ENCODE measurements at places on chromosomes 1 and 21.
A peak's percentile ranks its signal among the peaks of the same experiment; 100 is the strongest.

- no peak for DNase-seq
Measured at GRCh38 chr1:102851616-102852015, 256.7 kb downstream of the COL11A1 start.

- DNase-seq = no peak
Measured at GRCh38 chr1:10601342-10602070, 126.8 kb downstream of the PEX14 start.

- DNase-seq = no peak
Measured at GRCh38 chr1:3038571-3039181, 17.4 kb downstream of the ACTRT2 start.

DNA sequence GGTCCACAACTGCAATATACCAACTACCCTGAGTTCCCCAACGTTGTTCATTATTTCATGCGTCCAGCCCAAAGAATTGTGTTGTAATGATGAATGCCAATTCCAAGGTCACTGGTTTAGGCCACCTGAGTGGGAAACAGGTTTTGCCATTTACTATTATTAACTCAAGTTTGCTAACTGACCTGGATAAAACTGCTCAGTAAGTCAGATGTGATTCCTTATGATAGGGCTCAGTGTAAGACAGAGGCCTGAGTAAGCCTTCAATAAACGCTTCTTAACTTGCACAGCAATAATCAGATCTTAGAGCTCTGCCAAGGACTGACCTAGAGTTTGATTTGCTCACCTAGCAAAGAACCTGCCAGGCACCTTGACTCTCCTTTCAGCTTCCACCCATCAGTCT lies 10.0 kb downstream of the PUM1 start:
- DNase-seq = no peak

GRCh38 chr1:78280626-78281025 lies 210.1 kb upstream of the PTGFR start:
- no peak for DNase-seq

- no peak for DNase-seq
Measured at GRCh38 chr1:37629008-37629407, 5.7 kb downstream of the RSPO1 start.

DNA sequence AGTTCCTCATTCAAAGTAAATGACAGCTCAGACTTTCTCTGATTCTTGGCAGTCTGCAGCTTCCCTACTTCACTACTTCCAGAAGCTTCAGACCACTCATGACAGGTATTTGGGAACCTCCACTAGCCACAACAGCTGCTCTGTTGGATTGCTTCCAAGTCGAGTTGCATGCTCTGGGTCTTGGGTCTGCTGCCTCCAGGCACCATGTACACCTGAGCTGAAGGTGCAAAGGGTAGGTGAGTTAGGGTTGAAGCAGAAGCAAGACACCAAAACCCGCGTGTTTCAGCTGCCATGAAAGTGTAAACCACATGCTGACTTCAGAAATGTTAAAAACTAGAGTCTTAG lies 62.7 kb downstream of the ZNF684 start:
- DNase-seq = no peak

DNA sequence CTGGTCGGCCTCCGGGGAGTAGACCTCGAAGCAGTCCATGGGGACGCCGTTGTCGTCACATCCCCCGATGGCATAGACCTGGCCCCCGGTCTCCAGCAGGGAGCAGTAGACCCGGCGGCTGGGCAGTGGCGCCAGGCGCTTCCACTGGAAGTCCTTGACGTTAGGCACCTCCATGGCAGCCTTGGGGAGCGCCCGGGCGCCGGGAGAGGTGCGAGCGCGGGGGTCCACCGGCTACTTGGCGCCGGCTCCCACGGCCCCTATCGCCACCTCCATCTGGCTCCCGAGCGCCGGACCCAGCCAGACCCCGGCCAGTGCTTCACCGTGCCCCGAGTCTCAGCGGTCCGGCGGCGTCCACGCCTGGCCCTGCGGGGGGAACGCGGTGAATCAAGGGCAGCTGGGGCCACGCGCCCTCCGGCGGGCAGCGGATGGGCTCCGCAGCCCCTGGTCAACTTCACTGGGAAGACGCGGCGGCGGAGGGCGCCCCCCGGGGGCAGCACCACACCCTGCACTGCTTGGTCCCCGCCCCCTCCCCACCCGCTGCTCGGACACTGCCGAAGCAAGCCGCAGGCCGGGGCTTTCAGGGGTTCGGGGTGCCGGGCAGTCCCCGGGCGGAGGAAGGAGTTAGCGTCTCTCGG lies 13.2 kb downstream of the KLHDC8A start:
- DNase-seq = no peak

DNA sequence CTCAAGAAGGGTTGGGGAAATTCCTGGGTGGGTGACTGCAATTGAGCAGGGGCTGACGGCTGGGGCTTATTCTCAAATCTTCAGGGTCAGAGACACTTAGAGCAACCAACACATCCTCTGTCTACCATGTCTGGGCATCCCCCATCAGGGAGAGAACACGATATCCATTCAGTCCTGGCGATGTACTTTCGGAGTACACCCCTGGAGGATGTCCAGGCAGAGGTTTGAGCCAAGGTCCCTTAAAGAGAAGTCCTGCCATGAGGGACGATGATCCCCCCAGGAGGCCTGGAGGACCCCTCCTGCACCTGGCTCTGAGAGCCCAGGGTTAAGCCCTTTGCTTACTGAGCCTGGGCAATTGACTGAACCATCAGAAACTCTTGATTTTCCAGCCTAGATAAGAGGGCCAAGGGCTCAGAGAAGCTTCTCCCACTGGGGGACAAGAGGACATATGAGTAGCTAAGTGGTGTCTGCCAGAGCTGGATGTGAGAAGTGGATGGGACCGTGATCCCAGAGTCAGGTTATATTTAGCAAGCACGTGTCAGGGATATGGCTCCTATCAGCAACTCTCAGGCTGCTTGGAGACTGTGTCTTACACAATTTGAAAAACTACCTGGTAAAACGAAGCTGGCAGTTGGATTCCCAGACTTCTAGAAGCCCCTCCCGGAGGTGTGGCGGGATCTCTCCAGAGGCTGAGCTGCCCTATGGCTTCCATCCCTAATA lies 253.3 kb upstream of the VAMP3 start:
- no peak for DNase-seq

DNA sequence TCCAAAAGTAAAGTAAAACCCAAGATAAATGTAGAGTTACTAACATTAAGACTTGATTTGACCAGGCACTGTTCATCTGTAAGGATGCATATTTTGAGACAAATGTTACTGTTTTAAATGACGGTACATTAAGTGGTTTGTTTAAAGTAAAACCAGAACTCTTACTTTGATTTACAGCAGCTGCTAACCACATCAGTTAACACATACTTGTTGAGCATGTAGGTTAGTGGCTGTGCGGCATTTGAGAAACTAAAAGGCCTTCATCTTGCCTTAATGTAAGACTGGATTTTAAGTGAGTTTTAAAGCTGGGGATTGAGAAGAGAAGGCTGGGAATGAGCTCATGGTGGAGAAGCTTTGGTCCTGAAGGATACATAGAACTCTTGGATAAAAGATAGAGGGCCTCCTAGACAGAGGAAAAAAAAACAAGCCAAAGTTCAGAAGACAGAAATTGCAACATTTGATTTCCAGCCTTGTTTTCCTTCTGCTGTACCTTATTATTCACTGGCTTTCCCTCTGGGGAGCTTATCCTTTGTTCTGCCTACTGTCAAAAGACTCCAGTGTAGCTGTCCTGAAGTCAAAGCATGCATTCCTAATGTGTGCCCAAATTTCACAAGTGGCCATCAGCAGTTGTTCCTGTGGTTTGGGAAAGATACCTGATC lies 66.6 kb downstream of the MTR start:
- no peak for DNase-seq

DNA sequence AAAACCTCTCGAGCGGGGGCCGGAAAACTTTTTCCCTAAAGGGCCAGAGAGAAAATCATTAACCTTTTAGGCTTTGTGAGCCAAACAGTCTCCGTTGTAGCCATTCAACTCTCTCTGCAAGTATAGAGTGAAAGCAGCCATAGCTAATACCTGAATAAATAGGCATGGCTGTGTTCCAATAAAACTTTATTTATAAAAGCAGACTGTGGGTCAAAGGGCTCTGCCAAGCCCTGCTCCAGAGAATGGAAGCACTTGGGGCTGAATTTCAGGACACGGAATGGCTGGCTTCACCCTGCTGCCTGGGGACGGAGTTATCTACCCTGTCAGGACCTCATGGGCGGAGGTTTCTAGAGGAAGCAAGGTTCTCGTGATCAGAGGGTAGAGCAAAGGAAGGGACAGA lies 92.7 kb downstream of the CASZ1 start:
- DNase-seq = no peak

- no peak for DNase-seq
Measured at GRCh38 chr1:201732351-201732750, 96.6 kb upstream of the IPO9 start.

DNA sequence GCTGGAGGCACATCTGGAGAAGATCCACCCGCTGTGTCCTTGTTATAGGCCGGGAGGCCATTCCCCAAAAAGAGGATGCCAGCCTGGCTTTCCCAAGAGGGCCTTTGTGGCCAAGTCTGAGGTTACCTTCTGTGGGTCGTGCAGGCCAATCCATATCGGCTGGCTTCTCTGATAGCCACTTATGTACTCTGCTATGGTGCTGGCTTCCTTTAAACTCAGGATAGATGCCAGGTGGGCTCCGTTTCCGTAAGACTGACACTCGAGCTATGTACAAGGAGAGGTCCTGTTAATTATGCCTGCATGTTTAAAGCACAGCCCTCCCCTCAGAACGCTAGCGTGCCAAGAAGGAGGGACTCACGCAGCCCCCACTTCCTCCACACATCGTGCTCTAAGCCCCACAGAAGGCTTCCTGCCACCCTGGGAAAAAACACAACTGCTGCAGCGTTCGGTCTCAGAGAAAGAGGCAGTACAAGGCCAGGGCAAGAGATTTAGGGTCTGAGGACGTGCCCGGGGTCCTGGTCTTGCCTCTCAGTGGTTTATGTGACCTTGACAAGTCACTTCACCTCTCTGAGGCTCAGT lies 11.6 kb downstream of the REG4 start:
- no peak for DNase-seq

DNA sequence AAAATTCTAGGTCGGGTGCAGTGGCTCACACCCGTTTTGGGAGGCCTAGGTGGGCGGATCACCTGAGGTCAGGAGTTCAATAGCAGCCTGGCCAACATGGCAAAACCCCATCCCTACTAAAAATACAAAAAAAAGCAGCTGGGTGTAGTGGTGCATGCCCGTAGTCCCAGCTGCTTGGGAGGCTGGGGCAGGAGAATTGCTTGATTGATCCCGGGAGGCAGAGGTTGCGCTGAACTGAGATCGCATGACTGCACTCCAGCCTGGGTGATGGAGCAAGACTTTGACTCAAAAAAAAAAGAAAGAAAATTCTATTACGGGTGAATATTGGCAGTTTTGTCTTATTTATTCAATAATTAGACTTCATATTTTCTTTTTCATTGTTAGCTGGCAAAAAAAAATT lies 62.1 kb downstream of the SNX7 start:
- no peak for DNase-seq

DNA sequence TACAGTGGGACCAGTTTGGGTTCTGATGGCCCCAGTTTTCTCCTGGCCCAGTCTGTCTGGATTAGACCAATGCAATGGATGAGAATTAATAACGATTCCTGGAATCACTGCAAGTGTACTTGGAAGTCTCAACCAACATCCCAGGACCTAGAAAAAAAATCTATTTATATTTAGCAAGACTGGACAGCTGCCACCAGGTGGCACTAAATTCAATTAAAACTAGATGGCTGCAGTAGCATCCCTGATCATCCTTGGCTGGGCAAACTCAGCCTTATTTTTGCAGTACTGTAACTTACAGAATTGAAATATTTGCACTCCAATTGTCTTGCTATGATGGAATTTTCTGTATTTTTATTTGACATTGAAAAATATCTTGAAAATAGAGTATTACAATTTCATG lies 165.7 kb downstream of the NCAM2 start:
- peak; percentile 61 for DNase-seq

- DNase-seq = no peak
Measured at GRCh38 chr1:57826535-57826934, 402.7 kb upstream of the DAB1 start.

DNA sequence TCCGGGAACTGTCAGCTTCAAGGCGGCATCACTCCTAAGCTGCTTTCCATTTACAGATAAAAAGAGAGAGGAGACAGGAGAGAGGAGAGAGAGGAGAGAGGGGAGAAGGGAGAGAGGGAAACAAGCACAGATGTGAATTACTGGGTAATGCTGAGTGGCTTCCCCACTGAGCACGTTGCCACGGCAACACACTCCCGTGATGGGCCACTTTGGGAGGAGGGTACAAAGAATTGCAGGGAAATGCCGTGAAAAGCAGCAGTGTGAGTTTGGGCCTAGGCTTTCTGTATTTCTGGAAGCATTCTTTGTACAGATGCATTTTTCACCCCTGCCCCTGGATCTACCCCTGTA lies 128.0 kb upstream of the IRF2BP2 start:
- no peak for DNase-seq

GRCh38 chr1:222416001-222416791 lies 131.7 kb downstream of the HHIPL2 start:
- DNase-seq = no peak

- no peak for DNase-seq
Measured at GRCh38 chr1:163531345-163531744, 209.6 kb downstream of the NUF2 start.

DNA sequence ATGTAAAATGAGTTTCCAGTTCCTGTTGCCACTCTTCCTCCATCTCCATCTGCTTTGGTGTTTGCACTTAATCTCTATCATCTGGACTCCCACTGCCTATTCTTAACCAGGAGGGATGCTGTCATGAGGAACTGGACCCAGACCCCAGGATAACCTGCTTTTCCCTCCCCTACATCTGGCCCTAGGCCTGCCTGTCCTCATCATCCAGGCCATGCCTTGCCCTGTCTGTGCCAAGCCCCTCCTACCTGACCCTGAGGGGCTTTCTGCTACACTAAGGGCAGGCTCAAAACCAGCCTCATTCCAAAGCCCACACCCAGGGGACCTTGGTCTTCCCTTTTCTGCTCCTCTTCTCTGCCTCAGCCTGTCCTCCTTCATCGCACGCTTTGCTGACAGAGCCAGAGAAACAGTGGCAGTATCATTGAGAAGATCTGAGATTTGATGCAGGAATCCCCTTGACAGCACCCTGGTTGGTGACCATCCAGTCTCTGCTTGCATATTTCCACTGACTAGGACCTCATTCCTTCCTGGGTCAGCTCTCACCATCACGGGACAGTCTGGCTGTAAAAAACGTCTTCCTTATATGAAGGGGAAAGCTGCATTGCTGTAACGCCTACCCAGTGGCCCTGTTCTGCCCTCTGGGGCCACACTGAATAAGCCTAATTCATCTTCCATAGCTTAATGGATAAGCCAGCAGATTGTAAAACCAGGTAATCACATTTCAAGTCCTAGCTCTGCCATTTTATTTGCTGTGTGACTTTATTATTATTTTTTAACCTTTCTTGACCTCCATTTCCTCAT lies 38.8 kb downstream of the PLXNA2 start:
- no peak for DNase-seq

- DNase-seq = no peak
Measured at GRCh38 chr1:231581859-231582258, 44.7 kb upstream of the DISC1 start.

DNA sequence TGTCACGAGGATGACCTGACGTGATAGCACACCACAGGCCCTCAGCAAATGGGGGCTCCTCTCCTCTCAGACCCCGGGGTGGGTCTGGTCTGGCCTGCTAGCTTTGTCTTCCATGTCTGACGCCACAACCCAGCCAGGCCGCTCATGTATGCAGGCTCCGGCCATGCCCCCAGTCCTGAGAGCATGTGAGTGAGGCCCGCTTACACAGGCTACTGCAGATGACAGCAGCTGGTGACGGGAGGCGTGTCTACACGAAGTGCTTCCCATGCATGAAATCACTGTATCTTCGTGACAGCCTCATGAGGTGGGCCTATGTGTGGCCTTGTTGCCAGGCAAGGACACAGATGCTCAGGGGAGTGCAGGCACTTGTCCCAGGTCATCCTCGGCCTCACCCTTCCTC lies 16.4 kb downstream of the WNT4 start:
- DNase-seq = no peak
